ENCODE measurements at places on chromosomes 12 and 14.
A peak's percentile ranks its signal among the peaks of the same experiment; 100 is the strongest.

DNA sequence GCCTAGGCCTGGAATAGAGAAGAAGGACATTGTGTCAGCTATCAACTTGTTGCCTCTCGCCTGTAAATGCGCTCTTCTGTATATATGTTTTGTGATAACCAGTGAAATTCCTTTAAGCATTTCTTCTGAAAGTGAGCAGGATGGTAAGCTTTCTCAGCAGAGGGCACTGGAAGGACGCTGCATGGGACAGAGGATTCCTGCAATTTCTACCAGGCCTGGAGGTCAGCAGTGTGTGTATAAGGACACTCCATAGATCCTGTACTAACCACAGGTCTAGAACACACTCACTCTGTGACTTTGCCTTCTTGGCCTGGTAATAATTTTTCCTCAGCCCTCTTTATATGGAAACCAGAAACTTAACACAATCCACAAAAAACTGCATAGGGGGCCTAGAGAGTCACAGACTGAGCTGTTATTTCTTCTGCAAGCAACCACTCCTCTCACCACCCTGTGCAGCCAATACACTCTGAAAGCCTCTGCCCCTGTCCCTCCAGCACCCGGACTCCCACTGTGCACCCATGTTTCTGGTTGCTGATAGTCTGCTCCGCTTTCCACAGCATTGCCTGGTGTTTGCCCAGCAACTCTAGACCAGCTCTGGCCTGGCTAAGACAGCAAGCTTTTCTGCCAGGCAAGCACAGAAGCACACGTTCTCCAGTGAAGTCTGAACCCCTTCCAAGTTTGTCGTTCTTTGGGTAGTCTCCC is 94.0 kb upstream of the RMST start:
- no peak for DNase-seq

DNA sequence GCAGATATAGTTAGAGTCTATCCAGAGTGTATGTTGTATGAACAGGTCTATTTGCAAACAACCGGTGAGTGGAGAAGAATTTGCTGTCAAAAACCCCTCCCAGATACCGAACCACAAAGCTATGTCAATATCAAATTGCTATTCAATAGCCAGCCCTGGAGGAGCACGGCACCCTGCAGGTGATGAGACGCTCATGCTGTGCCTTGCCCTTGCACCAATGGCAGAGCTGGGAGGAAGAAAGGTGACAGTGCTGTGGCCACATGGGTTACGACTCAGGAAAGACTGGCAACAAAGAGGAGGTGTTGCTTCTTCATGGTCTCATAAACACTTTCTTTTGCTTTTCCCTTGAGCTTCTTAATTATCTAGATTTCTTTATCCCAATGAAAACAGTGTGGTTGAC is 55.7 kb downstream of the PAX9 start:
- peak; percentile 10 for DNase-seq

- DNase-seq = no peak
Observed at GRCh38 chr12:89156340-89156739, 196.0 kb downstream of the DUSP6 start.

DNA sequence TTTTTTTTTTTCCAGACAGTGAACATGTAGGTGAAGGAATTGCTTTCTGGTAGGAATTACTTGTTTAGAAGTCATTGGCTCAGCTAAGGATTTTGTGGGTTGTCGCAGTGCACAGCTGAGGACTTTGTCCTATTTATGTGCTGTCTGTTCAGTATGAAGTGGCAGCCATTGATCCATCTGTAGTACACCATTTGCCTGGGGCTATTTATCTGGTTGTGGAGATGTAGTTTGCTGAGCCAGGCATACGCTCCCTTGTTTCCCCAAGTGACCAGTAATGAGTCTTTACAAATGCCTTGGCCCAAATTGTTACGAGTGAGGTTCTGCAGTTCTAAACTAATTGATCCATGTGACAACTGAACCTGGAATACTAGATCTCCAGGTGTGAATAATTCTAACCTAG is 140.1 kb downstream of the NRXN3 start:
- DNase-seq = peak; percentile 75

DNA sequence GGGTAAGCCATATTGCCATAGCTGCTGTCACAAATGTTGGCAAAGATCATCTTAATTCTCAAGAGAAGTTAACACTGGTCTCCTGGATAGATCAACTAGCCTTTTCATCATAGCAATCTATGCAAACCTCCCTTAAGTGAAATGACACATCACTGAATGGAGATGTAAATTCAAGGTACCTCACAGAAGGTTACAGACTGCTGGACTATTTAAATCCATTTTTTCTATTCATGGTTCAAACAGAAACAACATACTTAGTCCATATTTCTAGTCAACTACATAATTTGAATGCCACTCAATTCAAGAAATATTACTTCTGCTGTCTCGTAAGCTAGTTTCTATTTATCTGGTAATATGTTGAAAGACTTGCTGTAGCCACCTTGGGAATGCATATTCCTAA is 748.3 kb downstream of the C12orf50 start:
- DNase-seq = no peak

DNA sequence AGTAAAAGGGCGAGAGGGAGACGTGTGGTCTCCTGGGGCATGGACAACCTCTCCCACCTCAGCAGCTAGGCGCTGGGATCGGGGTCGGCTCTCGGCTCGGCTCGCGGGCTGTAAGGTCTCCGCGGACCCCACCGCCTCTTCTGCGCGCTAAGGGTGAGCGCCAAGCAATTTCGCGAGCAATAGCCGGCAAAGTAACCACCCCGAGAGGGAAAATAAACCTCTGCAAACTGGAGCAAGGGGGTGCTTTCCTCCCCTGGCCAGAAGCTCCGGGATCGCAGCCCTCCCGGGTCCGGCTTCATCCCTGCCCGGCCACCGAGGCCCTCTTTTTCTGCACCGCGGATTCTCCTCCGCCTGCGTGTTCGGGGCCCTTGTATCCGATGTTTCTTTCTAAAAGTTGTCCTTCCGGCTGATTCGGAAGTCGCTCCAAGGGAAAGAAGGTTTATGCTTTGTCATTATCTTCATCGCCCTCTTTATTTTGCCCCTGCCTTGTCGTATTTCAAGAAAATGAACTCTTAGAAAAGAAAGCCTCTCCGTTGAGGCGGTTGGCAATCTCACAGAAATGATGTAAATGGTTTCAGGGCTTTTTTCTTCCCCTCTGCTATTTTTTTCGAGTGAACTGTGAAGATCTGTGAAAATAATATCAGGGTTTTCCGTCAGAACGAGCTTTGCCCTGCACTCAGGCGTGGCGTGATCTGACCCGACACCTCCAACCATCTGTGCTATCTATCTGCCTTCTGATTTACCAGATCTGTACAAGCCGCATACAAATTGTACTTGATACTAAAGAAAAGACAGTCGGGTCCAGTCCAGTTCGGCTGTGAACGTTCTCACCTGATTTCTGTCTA is 1.7 kb upstream of the SIX6 start:
- DNase-seq = no peak

GRCh38 chr12:130796985-130797686 is 41.9 kb downstream of the STX2 start:
- no peak for DNase-seq

GRCh38 chr12:77362509-77363210 is 297.3 kb upstream of the E2F7 start:
- no peak for DNase-seq

DNA sequence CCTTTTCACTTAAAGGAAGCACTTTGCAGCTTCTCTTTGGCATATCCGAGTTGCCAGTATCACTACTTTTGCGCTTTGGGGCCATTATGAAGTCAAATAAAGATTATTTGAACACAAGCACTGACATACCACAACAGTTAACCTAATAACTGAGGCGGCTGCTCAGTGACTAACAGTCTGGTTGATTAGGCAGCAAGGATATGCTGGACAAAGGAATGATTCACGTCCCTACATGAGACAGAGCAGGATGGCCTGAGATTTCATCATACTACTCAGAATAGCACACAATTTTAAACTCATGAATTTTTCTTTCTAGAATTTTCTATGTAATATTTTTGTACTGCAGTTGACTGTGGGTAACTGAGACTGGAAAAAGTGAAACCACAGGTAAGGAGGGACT is 56.9 kb upstream of the E2F7 start:
- no peak for DNase-seq

DNA sequence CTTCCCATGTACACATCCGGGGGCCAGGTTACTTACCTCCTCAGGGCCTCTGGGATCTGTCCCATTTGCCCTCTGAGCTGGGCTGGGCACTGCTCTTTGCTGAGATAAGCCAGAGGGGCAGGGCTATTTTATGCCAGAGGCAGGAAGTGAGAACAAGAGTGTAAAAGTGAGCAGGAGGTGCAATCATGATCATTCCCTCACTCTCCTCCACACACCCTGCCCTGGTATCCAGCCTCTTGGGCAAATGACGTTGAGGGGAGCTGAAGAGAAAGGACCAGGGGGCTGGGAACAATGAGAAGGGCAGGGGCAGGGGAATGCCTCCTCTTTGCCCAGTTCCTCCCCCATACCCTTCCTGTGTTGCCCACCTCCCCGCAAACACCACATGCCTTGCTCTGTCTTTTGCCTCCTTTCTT is 4.2 kb downstream of the LPAR5 start:
- no peak for DNase-seq

DNA sequence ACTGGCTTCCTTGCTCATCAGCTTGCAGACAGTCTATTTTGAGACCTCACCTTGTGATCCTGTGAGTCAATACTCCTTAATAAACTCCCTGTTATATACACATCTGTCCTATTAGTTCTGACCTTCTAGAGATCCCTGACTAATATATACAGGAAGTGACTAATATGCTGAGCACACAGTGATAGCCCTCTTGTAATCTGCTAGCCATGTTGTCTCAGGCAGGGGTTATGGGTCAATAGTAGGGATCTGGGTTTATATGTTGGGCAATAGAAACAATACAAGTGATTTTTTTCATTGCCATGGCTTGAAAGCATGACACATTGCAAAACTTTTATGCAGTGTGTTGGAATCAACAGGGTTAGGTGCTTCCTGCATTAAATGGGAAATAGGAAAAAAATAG is 562.2 kb downstream of the GALC start:
- DNase-seq = no peak

DNA sequence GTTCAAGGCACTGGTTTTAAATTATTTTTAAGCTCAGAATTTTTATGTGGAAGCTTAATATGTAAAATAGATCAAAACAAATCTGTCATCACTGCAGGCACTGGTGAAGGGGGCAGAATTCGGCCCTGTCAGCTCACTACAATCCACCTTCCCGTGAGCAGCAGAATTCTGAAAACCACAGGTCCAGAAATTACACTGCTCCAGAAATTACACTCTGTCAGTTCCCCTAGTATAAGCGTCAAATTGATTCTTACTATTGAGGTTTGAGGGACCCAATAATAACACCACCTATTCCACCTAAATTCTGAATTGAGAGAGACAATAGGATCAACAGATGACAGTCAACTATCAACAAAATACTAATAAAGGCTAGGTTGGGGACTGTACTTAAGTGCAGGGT is 245.5 kb downstream of the PHLDA1 start:
- DNase-seq = no peak

DNA sequence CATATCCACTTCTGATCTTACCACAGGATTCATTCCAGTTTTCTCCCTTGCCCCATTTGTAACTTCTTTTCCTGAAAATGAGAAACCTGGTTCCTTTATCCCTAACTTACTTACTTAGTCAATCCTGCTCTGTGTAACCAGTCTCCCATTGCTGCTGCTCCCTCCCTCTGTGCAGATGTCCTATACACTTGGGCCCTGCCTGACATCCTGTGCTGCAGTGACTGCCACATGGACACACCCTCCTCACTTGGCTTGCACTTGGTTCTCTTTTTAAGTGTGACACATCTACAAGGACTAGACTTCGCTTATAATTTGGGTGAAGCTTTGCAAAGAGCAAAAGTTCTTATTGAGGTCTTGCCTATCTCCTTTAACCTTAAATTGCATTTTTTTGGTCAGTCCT is 51.4 kb downstream of the FGD4 start:
- no peak for DNase-seq

- peak; percentile 45 for DNase-seq
Observed at GRCh38 chr14:51097287-51097686, 2.4 kb upstream of the TRIM9 start.
